Endothelial cell (in vitro differentiated cells): ENCODE measurements at places on chromosomes 11 and 22.

- no peak for DNase-seq
Measured at GRCh38 chr11:2806351-2807024, 79.1 kb downstream of the CDKN1C start.

GRCh38 chr11:60835534-60835846, 6.4 kb upstream of the CCDC86 start:
- no peak for DNase-seq

DNA sequence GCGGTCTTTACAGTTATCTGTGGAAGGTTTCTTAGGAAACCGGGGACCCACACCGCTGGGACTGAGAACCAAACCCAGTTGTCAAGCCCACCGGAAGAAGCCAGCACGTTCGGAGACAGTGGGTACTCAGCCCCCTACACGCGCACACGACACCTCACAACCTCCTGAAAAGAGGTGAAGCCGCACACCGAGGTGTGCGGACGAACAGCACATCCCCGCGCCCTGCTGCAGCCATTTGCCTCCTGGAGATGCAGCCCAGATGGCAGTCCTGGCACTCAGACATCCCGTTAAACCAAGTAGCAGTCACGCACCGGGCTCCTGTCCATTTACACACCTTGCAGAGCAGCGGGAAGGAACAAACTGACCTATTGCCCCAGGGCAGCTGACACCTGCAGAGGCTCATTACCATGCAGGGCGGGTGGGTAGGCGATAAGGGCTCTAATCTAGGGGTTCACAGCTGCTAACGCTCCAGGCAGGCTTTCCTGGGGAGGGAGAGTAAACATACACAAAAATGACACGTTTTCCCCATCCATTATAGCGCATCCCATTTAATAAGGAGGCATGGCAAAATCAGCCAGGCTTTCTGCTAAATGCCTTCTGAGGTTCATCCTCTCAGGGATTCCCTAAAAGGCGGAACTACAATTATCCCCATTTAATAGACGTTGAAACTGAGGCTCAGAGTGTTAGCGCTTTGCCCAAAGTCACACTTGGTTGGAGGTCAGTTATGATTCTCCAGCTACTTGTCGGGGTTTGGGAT, 864 bp upstream of the EHBP1L1 start:
- DNase-seq, result no peak

GRCh38 chr11:13602844-13603243, 65.6 kb upstream of the FAR1 start:
- no peak for DNase-seq

- no peak for DNase-seq
Measured at GRCh38 chr11:95912902-95913560, 10.9 kb downstream of the MTMR2 start.

- no peak for DNase-seq
Measured at GRCh38 chr11:104653407-104653806, 244.9 kb downstream of the CASP12 start.

GRCh38 chr11:42043312-42043711, 583.9 kb upstream of the LRRC4C start:
- DNase-seq, result no peak

DNA sequence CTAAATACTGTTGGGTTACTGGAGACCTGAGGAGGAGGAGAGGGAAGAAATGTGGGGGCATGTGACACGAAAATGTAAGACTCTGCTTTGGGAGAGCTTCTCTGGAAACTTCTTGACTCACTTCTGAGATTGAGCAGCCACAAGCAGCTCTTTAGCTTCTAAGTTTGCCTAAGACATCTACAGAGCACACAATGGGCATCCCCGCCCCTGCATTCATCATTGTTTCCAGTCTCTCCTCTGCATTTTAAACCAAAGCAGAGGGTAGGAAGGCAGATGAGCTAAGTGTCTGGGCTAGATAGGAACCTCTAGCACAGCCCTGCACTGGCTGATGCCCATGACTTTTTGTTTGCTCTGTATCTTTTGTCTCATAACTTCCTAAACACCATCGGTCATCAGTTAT, 2.1 kb upstream of the OR52D1 start:
- no peak for DNase-seq

GRCh38 chr11:75244052-75244814, 3.7 kb downstream of the TPBGL start:
- no peak for DNase-seq

- DNase-seq, result no peak
Measured at GRCh38 chr11:128711136-128711535, 17.3 kb downstream of the FLI1 start.

DNA sequence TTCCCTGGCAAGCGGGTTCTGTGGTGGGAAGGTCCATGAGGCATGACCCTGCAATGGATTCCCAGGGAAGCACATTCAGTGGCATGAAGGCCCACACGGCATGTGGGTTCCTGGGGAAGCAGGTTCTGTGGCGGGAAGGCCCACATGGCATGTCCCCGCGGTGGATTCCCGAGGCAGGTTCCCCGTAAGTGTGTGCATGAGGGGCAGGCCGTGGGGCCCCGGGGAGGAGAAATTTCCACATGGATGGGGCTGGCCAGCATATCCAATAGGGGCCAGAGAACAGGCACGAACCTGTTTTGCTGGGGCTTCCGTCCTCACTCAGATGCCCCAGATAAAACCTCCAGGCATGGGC, 83.7 kb downstream of the PHF21B start:
- DNase-seq, result no peak

GRCh38 chr11:125743681-125744080, 2.4 kb upstream of the PATE1 start:
- DNase-seq, result no peak

GRCh38 chr11:75317446-75318122, 33.9 kb downstream of the ARRB1 start:
- DNase-seq, result no peak

- no peak for DNase-seq
Measured at GRCh38 chr22:48682504-48682903, 1145.2 kb downstream of the BRD1 start.

- no peak for DNase-seq
Measured at GRCh38 chr11:40062616-40063015, 1396.8 kb downstream of the LRRC4C start.

DNA sequence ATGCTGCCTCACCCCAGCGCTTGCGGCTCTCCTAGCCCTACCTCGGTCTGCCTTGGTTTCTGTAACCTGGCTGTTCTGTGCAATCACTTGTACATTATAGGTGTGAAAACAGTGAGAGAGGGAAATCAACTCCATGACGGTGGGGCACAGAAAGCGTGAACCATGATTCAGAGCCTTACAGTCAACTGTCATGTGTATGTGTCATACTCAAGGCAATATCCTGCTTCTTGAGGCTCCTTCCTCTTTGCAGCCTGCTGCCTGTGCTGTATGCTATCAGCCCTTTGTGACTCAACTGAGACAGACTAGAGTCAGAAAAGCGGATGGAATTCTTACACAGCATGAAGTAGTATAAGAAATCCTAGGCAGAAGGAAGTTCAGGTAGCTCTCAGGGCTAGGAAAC, 2.1 kb downstream of the NRIP3 start:
- no peak for DNase-seq

DNA sequence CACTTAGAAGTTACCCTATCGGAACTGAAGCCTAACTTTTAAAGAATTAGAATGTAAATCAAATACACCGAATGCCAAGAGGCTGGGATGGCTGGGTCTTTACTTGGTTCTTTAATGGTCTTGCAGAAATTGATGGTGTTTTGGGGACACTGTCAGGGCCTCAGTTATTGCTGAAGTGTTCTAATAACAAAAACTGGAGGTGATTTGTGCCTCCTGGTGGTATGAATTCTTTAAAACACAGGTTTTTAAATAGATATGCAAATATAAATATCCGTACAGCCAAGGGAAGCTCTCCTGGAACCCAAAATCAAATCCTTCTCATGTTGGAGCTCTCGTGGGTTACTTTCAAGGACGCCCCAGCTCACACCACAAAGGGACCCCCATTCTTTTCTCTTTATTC, 19.3 kb upstream of the TMPRSS5 start:
- DNase-seq, result no peak

GRCh38 chr11:46601129-46601528, 7.3 kb upstream of the AMBRA1 start:
- DNase-seq, result no peak

DNA sequence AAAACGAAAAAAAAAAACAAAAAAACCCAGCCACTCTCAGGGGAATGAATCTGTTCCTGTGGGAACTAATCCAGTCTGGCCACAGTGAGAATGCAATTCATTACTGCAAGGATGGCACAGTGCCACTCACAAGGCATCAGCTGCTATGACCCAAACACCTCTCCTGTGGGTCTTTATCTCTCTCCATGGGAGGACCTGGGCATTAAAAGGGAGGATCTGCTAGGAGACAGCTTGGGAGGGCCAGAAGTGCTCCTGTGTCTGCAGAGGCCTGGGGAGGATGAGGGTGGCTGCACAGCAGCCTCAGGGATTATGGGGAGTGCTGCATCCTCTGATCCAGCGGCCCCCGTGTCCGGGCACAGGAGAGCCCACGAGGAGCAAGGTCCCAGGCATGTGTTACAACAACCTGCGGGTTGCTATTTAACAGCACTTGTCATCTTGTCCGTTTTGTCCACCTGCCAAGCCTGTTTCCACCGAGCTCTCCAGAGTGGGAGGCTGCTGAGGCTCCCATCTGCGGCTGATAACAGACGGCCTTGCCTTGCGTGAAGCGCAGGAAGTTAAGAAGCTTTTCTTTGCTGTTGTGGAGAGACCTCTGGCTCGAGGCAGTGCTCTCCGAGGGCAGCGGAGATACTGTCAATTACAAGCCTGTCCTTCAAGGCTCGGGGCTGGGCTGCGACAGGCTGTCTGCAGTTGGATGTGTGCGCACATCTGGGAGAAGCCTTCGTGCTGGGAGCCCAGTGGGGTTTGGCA, 97.7 kb downstream of the NXPE2 start:
- no peak for DNase-seq

- no peak for DNase-seq
Measured at GRCh38 chr22:29328566-29329500, 13.3 kb upstream of the RASL10A start.

GRCh38 chr22:50445071-50445879, 29.6 kb downstream of the SBF1 start:
- no peak for DNase-seq

DNA sequence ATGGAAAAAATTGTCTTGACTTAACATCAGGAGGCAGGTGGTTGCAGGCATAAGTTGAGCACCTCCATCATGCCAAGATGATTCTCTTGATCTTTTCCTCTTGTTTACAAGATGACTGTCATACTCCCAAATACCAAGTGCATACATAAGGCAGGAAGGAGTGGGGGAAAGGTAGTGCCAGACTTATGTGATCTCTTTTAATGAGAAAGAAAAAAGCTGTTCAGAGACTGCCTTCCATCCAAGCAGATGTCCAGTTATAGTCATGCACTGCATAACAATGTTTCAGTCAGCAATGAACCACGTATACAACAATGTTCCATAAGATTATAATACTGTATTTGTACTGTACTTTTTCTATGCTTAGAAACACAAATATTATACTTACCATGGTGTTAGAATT, 135.7 kb downstream of the EHF start:
- DNase-seq, result no peak

GRCh38 chr11:88012456-88012855, 162.8 kb downstream of the RAB38 start:
- DNase-seq, result no peak

- no peak for DNase-seq
Measured at GRCh38 chr22:38205261-38206128, 3.7 kb downstream of the MAFF start.

DNA sequence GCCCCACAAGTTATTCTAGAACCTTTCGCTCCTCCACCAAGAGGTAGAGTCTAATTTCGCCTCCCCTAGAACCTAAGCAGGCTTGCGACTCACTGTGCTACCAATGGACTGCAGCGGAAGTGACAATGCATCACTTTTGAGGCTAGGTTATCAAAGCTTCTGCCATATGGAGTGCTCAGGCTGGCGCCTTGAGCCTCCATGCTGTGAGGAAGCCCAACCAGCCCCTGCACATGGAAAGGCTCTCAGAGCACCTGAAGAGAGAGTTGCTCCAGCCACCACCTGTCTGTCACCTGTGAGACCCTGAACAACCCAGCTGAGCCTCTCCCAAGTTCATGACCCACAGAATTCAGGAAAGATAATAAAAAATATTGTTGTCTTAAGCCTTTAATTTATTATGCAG, 29.3 kb upstream of the CBX7 start:
- no peak for DNase-seq

- DNase-seq, result no peak
Measured at GRCh38 chr11:68125164-68125563, 4.0 kb upstream of the CHKA start.

- DNase-seq, result no peak
Measured at GRCh38 chr11:31805629-31806185, 5.4 kb downstream of the PAX6 start.

GRCh38 chr11:130531061-130531460, 82.6 kb downstream of the ADAMTS15 start:
- DNase-seq, result no peak

GRCh38 chr11:2549491-2549875, 104.7 kb downstream of the KCNQ1 start:
- no peak for DNase-seq

GRCh38 chr11:83557653-83558052, 271.5 kb upstream of the CCDC90B start:
- DNase-seq, result no peak

- DNase-seq, result no peak
Measured at GRCh38 chr22:28791841-28792490, 8.4 kb downstream of the XBP1 start.

GRCh38 chr11:92969634-92970347, at the start of gene MTNR1B:
TSS of gene MTNR1B (plus strand) at chr11:92969651. CDS start at chr11:92969726, 75 bp downstream.
- peak; percentile 8 for DNase-seq

DNA sequence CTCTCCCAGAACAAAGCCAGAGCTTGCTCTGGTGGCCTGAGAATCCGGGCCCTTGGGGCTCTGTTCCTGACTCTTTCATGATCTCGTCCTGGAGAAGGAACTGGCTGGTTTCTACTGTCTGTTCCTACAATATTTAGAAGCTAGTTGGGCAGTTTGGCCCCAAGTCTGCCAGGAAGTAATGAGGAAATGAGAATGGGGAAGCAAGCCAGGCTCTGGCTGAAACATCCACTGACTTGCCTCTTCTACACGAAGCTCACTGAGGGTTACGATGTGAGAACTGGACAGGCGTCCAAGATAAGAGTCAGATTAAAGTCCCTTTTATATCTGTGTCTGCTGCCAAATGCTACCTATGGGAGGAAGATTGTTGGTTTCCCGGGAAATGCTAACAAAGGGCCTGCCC, 110.0 kb upstream of the KIRREL3 start:
- no peak for DNase-seq

DNA sequence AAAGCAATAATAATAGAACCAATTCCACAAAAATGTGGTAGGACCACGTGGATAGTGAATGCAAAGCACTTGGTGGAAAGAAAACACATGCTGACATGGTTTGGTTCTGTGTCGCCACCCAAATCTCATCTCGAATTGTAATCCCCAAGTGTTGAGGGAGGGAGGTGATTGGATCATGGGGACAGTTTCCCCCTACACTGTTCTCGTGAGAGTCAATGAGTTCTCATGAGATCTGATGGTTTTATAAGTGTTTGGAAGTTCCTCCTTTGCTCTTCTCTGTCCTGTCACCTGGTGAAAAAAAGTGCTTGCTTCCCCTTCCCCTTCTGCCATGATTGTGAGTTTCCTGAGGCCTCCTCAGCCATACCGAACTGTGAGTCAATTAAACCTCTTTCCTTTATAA, 421.9 kb upstream of the CADM1 start:
- no peak for DNase-seq

GRCh38 chr22:25666308-25666707, 75.7 kb upstream of the MYO18B start:
- peak; percentile 18 for DNase-seq
